ENCODE measurements at places on chromosomes 6 and 20. TPM values are rescaled to one million over a fixed set of nuclear protein-coding genes. Genes with fewer than 3 reads are reported as not detected.

GRCh38 chr20:58661598-58662473 lies 10.8 kb downstream of the STX16 start:
- no peak for DNase-seq

DNA sequence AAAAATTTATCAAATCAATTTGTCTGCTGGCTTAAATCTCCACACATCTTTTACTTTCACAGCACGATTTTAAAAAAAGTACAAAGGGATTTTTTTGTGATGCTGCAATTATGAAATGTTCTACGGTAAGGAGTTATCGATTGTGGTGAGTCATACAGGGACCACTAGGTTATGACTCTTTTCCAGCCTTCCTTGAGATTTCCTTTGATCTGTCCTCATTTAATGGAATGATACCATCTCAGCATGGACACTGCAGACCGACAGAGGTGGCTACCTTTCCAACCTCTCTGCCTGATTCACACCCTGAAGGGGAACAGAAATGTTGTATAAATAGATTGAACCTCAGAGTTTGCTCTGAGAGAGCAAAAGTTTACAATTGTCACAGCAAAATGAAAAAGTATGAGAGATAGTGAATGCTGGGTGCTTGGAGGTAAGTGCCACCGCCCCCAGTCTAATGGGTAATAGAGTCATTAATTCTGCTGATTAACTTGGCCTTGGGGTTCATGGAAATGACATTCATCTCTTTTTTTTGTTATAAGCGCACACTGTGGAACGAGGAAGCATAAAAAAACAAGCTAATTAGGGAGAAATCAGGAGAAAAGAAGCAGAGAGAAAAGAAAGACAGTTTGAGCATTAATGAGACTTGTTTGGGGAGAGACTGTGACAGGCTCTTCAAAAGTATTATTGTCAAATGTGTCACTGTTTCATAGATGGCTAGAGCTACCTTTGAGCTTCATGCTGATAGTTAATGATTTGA lies 306.0 kb downstream of the RNF144B start:
- DNase-seq = no peak

DNA sequence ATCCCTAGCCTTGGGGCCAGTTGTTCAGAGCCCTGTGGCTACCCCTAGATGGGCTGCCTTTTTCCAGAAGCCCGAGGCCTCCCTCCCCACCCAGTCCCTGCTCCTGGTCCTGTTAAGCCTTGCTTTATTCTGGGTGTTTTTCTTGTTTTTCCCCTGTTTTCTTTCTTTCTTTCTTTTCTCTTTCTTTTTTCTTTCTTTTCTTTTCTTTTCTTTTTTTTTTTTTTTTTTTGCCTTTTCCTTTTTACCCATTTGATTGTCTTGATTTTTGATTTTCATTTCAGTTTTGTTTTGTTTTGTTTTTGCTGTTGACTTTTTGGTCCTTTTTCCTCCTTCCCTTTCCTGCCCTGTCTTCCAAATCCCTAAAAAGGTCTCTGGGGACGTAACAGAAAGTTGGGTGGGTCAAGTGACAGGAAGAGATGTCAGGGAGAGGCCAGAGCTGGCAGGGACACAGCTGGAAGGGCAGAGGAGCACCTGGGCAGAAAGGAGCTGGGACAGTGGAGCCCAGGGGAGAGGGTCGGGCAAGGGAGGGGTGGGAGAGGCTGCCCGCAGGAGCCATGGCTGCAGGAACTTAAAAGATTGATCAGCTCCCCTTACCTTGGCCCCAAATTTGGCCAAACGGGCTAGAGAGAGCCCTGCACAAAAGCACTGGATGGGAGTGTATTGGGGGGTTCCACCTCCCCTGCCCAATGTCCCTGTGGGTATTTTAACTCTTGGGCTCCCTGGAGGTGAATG lies 27.6 kb downstream of the MYH7B start:
- DNase-seq = no peak

DNA sequence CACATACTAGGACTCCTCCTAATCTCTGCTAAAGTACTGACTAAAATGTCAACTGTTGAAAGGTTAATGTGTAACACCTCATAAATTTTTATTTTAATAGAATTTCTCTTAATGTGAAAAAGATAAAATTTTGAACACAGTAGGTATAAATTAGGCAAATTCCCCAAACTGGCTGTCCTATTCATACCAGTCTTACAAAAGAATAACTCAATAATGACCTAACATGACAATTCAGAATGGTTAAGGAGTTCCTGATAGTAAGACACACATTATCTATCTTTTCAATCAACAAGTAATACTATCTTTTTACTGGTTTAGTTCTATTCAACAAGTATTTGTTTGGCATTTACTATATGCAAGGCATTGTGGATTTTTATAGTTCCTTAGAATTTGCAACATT lies 141.1 kb downstream of the EPHA7 start:
- DNase-seq = no peak

GRCh38 chr20:38833154-38833856 lies 27.8 kb downstream of the PPP1R16B start:
- no peak for DNase-seq

DNA sequence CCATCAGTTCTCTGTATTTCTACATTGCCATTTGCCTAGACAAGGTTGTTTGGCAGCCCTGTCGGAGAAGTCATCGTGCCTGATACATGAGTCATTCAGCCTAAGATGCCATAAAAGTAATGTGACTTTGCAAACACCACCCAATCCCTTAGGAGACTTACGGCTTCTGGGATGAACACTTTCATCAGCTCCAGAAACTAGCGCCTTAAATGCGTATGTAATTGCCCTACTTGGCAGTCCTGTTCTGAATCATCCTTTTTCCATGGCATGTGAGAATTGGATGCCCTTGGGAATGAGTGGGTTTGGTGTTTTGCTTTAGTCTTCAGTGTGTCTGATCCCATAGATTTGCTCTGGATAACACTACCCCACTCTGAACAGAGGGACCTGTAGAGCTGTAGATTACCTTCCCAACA lies 158.5 kb downstream of the SASH1 start:
- peak; percentile 89 for DNase-seq

DNA sequence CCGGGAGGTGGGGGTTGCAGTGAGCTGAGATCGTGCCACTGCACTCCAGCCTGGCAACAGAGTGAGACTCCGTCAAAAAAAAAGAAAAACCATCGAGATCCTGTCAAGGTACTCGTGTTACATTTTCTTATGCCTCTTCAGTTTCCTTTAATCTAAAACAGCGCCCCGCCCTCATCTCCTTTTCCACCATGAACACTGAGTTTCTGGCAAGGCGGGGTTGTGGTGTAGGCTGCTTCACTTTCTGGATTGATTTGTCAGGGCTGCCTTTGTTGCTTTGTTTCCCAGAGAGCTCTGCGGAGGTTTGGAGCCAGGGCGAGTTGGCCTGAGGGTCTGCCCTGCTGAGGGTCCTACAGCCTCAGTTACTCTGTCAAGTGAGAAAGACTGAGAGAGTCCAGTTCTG lies 8.9 kb downstream of the ITPR3 start:
- no peak for DNase-seq

DNA sequence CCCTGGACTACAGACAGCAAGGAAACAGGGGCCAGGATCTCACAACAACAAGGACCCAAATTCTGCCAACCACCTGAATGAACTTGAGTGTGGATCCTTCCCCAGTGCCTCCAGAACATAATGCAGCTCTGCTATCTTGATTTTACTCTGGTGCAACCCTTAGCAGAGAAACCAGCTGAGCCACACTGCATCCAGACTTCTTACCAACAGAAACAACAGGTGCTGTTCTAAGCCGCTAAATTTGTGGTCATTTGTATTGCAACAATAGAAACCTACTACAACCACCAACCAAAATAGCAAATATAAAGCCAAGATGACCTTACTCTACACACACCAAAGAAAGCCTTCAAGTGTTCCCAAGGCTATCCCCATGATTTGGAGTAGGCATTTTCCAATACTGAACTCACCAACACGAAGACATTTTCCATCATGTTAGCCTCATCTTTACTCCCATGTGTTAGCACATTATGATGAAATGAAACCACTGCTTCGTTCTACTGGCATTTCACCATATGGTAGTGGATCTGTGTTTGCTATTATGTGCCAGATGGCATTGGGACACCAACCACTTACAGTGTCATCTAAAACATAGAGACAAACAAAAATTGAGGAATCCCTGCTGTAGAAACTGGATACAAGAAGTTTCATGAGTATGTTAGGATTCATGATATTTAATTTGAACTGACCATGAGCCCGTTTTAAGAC lies 249.8 kb upstream of the ID4 start:
- no peak for DNase-seq

ACTL10 gene
- 26.3 TPM for total RNA-seq
